ENCODE measurements at places on chromosomes 1 and 21.
A peak's percentile ranks its signal among the peaks of the same experiment; 100 is the strongest.

DNA sequence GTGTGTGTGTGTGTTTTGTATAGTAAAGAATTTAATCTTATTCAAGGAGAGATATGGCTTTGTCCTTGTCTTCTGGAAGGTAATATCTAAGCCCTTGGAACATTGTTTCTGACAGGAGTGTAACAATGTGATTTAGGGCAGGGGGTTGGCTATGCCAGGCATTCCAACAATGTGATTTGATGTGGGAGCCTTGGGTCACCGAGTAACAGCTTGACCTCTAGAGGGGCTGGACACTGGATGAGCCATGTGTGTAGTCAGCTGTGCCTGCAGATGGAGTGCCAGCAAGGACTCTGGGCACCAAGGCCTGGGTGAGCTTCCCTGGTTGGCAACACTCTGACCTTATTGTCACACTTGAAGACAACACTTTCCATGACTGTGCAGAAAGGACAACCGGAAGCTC is 336.1 kb upstream of the ZP4 start:
- DNase-seq: no peak

DNA sequence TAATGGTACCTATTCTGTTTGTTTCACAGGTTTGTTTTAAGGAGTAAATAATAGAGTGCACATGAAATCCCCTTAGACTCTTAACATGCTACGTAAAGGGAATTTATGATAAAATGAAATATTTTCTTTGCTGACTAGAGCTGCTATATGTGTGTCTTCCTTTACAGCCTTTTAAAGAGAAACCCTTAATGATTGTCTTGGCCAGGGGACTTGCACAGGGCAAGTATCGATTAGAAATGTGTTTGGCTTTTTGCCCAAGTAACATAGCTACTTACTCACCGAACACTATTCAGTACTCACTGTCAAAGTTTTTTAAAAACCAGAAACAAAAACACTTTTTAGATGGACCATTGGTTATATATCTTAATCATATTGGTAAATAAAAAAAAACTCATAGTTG is 71.3 kb upstream of the KIAA1614 start:
- DNase-seq: no peak

- no peak for DNase-seq
Observed at GRCh38 chr1:160129046-160129445, 13.5 kb downstream of the ATP1A2 start.

DNA sequence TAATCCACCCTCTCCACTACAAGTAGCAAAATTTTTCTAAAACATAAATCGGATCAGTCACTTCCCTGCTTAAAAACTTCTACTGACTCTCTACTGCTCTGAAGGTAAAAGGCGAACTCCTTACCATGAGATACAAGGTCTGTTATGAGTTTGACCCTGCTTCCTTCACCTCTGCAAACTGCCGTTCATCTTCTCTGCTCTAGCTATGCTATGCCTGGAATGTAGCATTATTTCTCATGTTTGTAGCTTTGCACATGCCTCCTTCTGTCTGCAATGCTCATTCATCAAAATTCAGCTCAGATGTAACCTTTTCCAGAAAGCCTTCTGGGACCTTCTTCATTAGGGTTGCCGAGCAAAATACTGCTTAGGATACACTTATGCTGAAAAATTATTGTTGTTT is 30.8 kb downstream of the RPL5 start:
- no peak for DNase-seq

DNA sequence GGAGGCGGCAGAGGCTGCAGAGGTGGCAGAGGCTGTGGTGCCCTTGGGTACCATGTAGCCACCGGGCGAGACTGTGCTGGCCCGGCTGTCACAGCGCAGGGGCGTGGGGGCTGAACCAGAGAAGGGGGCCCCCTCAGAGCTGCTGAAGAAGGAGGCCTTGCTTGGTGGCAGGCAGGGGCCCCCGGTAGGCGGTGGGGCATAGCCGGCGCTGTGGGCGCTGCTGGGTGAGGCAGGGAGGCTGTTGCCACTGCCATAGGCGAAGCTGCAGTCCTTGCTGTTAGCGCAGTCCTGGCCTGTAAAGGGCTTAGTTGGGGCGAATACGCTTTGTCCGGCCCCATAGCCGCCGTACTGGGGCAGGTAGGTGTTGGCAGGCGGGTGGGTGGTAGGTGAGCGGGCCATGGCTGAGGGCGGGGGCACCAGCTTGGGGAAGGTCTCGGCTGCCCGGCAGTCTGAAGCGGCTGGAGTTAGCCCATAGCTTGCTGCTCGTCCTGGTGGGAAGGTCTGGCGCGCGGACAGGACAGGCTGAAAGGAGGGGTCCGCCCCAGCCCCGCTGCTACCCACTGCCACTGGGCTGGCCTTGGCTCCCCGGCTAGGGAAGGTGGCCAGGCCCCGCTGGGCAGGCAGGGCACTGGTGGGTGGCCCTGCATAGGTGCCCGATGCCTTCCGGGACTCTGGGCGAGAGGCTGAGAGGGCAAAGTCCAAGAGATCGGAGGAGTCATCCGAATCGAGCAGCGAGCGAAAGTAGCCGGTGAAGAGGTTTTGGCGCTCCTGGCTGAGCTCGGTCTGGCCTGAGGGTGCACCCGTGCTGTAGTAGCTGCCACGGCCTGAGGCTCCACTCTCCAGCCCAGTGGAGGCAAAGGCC is 54.9 kb downstream of the AHDC1 start:
- DNase-seq: no peak

DNA sequence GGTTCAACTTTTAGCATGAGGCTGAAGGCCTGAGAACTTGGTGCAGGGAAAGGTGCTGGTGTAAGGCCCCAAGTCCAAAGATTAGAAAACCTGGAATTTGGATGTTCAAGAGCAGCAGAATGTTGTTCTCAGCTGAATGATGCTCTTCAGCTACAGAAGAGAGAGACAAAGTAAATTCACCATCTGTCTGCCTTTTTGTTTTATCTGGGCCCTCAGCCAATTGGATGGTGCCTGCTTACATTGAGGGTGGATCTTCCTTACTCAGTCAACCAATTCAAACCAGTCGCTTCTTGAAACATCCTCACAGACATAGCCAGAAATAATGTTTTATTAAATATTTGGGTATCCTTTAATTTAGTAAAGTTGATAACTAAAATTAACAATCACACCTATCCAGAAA is 748.2 kb upstream of the ADAMTS5 start:
- DNase-seq: no peak

DNA sequence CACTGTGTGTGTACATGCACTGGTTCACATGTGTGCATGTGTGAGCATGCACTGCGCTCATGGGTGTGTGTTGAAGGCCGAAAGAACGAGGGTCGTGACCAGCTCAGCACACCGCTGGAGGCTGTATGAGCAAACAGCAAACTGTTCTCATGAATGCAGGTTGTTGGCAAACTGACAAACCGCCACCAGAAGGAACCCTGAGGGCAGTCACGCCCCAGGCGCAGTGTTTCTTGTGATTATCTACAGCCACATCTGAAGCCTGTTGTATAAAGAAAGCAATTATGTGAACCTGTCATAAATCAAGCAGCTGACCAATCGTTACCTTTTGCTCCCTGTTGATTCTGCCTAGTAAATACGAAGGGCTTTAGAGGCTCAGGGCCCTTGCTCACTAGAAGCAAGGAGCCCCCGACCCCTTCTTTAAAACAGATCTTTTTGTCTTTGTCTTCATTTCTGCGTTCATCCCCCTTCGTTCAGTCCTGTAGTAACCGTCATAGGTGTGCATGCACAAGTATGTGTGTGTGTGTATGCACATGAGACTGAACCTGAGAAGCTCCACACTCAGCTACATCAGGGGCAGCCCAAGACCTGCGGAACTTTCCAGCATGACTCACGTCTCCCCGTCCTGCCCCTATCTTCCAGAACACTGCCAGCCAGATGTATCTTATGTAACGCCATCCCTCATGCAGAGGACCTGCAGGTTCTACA is 16.8 kb upstream of the RIPK4 start:
- DNase-seq: no peak

GRCh38 chr1:50527249-50527986 is 104.2 kb upstream of the DMRTA2 start:
- no peak for DNase-seq

DNA sequence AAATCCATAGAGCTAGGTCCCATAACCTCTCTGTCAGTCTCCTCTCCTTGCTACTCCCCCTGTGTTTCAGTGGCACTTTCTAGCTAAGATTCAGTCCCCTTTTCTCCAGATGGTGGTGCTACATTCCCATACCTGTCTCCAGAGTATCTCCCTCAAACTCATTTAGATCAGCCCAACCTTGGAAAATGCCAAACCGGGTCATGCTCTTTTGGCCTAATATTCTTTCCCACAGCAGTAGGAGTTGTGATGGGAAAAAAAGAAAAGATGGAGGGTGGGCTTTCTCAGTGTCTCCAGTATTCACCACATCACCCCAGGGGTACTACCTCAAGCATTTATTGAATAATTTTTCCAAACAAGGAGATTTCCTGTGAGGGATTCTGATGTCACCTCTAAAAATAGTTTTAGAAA is 3.2 kb upstream of the RXFP4 start:
- DNase-seq: peak; percentile 76

DNA sequence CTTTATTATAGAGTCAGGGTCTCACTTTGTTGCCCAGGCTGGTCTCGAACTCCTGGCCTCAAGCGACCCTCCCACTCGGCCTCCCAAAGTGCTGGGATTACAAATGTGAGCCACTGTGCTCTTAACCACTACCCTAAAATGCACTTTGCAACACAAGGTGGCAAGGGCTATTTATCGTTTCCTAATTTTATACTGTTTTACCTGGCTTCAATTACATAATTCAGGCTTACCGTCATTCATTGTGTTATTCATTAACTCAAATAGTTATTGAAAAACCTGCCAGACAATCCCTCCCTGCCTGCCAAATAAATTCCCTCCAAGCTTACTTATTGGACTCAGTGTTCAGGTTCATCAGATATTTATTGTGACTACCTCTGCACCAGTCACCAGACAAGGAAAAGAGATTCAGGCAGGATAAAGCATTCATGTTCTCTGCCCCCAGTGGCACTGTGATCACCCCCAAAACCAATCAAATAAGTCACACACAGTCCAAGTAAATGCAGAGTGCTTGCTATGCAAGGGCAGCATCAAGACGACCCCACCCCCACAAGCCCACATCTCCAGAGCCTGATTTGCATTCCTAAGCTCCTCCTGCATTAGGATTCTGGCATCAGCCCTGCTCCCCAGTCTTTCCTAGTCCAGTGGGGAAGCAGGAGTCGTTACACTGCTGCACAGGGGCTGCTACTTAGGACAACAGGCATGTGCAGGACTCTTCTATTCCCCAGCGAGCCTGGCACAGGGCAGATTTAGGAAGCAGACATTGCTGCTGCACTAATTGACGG is 8.1 kb downstream of the PAQR7 start:
- DNase-seq: no peak

GRCh38 chr21:38434913-38435533 is 63.3 kb downstream of the ERG start:
- no peak for DNase-seq

- no peak for DNase-seq
Observed at GRCh38 chr1:241799416-241799815, 48.6 kb upstream of the EXO1 start.

DNA sequence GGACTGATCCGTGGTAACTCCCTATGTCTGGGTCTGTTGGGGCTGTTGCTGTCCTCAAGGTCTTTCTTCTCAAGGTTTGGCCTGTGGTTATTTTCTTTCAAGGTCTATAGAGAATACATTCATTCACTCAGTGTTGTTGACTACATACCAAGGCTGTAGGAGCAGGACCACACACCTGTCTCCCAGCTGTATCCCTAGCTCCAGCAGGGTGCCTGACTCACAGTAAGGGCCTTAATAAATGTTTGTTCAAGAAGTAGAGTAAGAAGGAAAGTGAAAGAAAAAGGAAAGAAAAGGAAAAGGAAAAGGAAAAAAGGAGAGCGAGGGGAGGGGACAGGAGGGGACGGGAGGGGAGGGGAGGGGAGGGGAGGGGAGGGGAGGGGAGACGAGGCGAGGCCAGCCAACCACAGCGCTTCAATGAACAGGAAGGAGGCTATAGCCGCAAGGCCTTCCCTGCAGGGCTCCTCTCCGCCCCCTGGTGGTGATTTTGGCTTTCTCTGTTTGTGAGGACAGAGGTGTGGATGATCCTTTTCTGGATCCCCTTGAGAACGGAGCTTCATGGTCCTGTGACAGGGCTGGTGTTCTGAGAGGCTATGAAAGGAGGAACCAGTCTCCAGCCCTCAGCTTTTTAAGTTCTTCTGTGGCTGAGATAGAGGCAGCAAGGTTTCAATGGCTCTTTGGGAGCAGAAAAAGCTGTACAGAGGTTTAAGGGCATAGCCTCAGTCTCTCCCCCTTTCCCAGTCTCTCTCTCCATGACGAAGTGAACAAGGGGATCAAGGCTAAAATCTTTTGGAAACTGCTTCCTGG is 30.6 kb upstream of the LCE5A start:
- DNase-seq: no peak

DNA sequence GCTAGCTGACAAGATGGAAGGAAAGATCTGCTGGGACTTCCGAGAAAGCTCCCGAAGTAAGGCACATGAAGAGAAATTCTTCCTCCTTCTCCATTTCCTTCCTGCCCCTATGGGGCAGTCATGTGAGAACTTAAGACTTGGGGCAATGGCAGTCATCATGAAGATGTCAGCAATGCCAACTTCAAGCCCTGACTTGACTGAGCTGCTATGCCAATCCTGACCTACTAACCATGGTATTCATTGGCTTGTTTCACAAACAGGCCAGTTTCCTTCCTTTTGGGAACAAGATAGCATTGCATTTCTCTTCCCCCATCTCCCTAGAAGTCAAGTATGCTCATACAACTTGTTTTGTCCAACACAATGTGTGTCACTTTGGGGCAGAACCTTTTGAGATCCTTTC is 25.5 kb downstream of the GRIK1 start:
- no peak for DNase-seq

GRCh38 chr1:31441558-31441957 is 28.5 kb downstream of the SERINC2 start:
- DNase-seq: no peak

- no peak for DNase-seq
Observed at GRCh38 chr1:168913711-168914463, 184.9 kb upstream of the DPT start.

- no peak for DNase-seq
Observed at GRCh38 chr1:1841575-1841995, 49.3 kb downstream of the GNB1 start.

GRCh38 chr21:28240586-28240985 is 752.1 kb downstream of the LTN1 start:
- DNase-seq: no peak

DNA sequence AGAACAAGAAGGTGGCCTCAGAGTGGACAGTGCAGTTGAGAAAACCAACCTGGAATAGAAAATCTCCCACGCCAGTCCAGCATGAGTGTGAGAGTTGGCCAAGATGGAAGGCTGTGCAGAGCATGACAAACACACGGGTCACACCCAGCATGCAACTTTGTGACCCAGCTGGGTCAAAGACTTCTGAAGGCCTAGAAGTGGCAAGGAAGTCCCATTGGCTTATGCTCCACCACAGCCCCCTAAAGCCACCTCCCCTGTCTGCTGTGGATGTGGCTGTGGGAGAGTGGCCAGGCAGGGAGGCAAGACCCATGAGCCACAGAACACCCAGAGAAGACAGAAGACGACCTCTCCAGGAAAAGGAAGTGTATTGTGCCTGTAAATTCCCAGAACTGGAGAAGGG is 13.6 kb downstream of the BATF3 start:
- no peak for DNase-seq

GRCh38 chr1:51380936-51381335 is 50.6 kb upstream of the TTC39A start:
- DNase-seq: no peak

GRCh38 chr1:89262643-89263042 is 10.0 kb downstream of the GBP5 start:
- no peak for DNase-seq

- no peak for DNase-seq
Observed at GRCh38 chr1:85864727-85865126, 156.5 kb upstream of the ZNHIT6 start.

GRCh38 chr1:17463991-17464390 is 24.5 kb upstream of the RCC2 start:
- no peak for DNase-seq

GRCh38 chr1:7068552-7068951 is 283.3 kb downstream of the CAMTA1 start:
- no peak for DNase-seq

Data from CD4-positive, CD25-positive, alpha-beta regulatory T cell (primary cell).